ENCODE measurements at places on chromosomes 12 and 14.
A peak's percentile ranks its signal among the peaks of the same experiment; 100 is the strongest.

DNA sequence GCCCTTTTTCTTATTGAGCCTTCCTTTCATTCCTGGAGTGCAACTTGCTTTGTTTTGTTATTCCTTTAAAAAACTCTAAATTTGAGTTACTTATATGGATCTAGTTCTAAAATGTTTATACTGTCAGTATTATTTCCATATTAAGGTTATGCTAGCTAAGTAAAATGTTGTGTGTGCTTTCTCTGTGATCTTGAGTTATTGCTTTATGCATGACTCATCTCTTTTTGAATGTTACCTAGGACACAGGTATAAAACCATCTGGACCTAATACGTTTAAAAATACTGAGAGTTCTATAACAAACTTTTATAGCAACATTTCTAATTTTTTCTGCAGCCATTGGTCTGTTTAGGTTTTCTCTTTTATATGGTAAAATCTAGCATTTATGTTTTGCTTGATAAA is 132.8 kb upstream of the LGR5 start:
- no peak for DNase-seq

GRCh38 chr14:91925001-91925726 is 22.3 kb downstream of the FBLN5 start:
- DNase-seq = no peak

DNA sequence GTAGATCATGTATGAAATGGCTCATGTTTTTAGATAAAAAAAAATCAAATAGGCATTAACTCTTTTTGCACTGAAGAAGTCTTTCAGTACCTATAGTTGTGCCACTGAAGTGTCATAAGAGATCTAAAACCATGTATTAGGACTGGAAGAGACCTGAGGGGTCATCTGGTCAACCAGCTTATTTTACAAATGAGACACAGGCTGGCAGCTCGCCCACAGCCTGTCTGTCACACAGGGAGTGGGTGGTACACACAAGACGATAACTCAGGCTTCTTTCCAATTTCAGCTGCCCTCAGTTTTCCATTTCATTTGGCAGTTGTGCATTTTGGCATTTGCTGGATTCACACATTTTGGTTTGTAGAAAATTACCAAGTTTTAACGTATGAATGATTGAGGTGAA is 34.7 kb downstream of the C12orf75 start:
- no peak for DNase-seq

DNA sequence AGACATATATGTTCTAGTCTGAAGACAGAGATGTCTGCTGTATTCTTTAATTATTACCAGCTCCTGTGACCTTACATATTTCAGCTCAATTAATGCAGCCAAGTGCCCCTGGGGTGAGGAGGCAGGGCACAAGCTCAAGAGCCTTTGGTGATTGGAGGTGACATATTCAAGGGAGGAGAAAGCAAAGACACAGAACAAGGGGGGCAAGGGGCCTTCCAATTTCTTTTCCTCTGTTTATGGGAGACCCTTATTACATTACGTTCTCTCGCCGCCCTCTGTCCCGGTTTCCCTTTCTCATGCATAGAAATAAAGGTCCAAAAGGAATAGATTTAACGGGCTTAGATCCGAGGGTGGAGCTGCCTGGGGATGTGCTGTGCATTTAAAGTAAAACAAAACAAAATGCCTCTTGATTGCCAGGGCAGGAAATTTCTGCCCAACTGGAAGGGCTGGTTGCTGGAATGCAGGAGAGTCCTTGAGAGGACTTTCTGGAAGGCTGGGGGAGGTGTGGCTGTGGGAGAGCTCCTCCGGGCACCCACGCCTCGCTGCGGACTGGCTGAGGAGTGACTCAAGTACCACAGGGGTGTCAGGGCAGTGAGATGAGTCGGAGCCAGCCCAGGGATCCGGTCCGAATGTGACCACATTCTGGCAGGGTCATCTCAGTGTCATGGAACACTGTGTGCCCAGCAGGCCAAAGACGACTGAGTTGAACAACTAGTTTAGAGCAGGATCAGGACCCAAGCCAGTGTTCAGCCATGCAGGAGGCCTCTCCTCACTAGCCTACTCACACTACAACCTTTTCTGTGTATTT is 32.1 kb upstream of the GSG1 start:
- DNase-seq = peak; percentile 88

GRCh38 chr12:51124504-51124903 is 41.1 kb upstream of the CSRNP2 start:
- DNase-seq = no peak
